ENCODE measurements at places on chromosomes 13 and 19. TPM values are rescaled to one million over a fixed set of nuclear protein-coding genes. Genes with fewer than 3 reads are reported as not detected.

The UNC13A gene
- 0.64 TPM for total RNA-seq

The TMEM238 gene
- not detected for total RNA-seq

The SPRED3 gene
- total RNA-seq = 3.9 TPM

The PNMA8B gene
- 0.43 TPM for total RNA-seq

The PNMA8C gene
- total RNA-seq = under 0.01 TPM

The KIR2DL4 gene
- not detected for total RNA-seq

The CACNG7 gene
- 0.43 TPM for total RNA-seq

The CLC gene
- total RNA-seq = not detected

DNA sequence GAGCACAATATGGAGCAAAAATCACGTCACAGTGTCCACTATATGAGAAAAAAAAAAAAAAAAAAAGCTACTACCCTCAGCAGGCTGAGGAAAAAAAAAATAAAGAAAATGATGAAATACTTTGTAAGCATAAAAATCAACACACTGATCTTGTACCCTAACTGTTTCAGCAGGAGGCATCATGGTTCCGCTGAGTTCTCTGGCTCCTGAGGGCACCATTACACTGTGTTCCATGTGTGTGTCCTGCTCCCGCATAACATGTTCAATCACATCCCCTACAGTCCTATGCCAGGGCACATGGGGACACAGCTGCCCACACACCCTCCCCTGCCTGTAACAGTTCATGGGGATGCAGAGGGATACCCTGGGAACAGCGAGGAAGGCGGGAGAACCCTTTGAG is 33.5 kb downstream of the DOCK9 start:
- no peak for DNase-seq

DNA sequence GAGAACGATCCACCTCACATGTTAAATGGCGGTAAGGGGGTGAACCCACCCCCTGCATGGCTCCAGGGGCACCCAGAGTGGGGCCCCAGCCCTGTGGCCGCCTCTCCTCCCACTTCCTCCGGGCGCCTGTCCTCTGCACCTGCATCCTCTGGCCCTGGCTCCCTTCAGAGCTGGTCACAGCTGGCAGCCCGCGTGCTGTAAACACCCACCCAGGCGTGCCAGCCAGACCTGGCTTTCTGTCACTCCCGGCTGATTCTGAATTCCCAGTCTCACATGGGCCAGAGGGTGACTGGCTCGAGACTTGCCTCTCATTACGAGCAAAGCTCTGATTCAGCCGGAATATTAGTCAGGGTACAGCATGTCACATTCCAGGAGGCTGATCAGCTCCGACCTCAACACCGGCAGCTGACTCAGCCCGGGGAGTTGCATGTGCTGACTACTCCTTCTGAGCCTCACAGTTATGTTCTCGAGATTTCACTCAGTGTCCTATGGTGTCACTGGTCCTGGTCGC is 75.1 kb downstream of the GNG7 start:
- DNase-seq = peak; percentile 95

DNA sequence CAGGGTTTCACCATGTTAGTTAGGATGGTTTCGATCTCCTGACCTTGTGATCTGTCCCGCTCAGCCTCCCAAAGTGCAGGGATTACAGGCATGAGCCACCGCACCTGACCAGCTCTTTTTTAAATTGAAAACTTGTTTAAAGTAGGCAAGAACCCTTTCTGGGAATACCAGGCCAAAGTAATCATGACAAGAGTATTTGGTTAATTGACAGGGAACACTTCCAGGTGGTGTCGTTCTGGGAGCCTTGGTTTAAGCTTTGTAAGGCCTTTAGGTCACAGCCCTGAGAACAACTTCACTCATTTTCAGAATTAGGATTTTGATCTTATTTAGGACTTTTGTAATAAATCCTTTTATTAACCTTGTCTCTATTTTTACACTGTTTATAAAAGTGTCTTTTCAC is 115.2 kb downstream of the LMO7 start:
- no peak for DNase-seq

- no peak for DNase-seq
These were observed 87.3 kb downstream of the KCTD15 start for GRCh38 chr19:33883859-33884519.

GRCh38 chr19:14097532-14098151 is 7.1 kb upstream of the SAMD1 start:
- no peak for DNase-seq

GRCh38 chr13:107586216-107586615 is 629.1 kb downstream of the LIG4 start:
- peak; percentile 27 for DNase-seq

GRCh38 chr13:112145551-112146360 is 78.8 kb downstream of the SOX1 start:
- DNase-seq = no peak

GRCh38 chr13:84662491-84662890 is 780.2 kb upstream of the SLITRK1 start:
- no peak for DNase-seq

DNA sequence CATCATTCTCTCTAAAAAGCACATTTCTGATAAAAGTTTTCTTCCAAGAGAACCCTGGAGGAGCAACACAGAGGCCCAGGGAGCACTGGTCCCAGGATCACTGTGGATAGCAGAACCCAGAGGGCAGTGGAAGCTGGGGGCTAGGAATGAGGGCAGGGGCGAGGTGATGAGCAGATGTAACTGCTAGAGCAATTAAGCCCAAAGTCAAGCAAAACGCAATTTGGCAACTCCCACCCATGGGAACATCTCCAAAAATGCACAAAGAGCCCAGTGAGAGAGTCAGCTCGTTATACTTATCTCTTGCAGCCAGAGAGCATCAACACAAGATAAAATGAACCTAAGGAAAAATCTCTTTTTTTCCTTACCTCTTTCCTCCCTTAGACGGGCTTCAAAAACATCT is 284.2 kb downstream of the TBC1D4 start:
- DNase-seq = no peak

DNA sequence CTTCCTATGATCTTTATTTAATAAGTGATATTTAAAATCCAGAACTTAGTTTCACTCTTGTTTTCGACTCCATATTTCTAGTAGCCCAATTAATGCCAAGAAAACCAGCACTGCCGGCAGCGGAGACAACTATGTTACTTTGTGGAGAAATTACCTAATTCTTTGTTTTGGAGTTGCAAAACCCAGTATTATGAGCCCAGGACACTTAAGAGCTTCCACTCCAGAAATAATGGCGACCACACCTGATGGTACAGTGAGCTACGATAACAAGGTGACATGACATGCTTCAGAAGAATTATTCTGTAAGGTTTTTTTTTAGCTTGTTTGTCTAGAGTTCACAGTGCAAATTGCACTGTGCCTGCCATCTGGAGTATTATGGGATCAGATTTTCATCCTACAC is 136.4 kb downstream of the ZAR1L start:
- no peak for DNase-seq

- DNase-seq = no peak
These were observed 11.0 kb upstream of the ZNF823 start for GRCh38 chr19:11749751-11750150.

- DNase-seq = no peak
These were observed 35.3 kb upstream of the SACS start for GRCh38 chr13:23468811-23469210.

GRCh38 chr13:24292481-24292880 is 16.9 kb upstream of the C1QTNF9 start:
- no peak for DNase-seq

DNA sequence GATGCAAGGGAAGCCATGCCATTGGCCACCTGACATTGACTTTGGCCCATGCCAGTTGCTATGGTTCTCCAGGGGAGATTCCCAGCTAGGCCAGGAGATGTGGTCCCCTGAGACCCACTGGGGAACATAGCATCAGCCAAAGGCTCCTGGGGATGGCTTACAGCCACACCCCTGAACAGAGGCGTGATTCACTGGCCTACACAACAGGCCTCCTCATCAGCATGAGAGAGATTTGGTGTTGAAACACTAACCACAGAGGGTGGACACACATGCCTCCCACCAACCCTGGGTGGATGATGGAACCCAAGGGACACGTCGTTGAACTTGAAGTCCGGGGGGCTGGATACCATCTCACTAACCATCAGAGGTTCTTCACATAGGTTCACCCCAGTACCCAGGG is 14.4 kb downstream of the IQCN start:
- no peak for DNase-seq

DNA sequence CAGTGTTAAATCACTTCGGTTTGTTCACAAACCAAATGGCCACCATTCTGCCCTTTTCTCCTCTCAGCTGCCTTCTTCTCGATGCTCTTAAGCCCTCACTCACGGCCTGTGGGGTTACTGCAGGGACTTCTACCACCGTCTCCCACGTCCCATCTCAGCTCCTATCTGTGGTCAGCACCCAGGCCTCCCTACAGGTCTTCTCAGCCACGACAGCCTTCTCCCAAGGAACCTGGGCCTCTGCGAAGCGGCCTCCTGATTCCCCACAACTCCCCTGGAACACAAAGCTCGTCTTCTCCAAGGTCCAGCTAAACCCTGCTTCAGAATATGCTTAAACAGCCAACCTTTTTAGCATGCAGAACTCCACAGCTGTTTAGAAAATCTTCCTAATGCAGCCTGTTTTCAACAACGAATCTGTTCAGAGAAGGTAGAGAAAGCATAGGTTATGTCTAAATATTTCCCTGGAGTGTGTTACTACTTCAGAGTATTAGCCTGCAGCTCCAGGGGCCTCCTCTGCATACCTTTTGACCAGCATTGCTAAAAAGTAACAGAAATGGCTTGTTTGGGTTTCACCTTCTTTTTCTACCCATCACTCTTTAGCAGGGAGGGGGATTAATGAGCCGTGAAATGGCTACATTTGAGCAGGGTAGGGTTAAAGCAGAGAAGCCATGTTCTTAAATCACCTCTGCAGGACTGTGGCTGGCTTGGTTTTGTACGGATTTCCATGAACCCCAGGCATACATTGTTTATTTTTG is 104.0 kb downstream of the COL4A2 start:
- no peak for DNase-seq

GRCh38 chr19:50557009-50557613 is 11.1 kb downstream of the LRRC4B start:
- no peak for DNase-seq

GRCh38 chr19:20325151-20325550 is 158.1 kb downstream of the ZNF486 start:
- no peak for DNase-seq

GRCh38 chr13:38417727-38418126 is 68.1 kb downstream of the UFM1 start:
- DNase-seq = peak; percentile 34

DNA sequence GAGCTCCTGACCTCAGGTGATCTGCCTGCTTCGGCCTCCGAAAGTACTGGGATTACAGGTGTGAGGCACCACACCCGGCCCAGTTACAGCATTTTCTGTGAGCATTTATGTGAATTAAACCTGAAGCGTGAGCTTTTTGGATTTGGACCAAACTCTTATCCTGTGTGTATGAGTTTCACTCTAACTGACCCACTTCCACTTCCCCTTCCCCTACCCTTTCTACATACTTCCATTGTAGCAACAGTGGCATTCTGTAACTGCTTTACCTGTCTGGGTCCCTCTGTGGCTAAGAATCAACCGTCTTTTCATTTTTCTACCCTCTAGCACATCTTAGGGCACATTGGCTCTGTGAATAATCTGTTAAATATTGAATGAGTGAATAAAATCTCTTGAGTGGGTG is 16.2 kb downstream of the FRY start:
- DNase-seq = no peak

DNA sequence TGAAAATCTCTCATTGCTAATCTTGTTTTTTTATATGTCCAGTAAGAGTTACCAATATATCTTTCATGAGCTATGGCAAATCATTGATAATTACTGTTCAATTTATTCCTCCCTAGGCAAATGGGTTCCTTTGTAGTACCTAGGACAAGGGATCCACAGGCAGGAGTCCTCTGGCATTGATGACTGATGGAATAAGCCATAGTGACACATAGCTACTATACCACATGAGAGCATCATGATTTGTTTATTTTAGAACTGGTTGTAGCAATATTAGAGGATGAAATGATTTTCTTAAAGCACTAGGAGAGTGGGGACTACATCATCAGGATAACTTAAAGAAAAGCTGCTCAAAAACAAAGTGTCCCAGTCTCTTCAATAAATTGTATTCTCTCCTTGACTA is 21.7 kb upstream of the MAB21L1 start:
- DNase-seq = no peak

DNA sequence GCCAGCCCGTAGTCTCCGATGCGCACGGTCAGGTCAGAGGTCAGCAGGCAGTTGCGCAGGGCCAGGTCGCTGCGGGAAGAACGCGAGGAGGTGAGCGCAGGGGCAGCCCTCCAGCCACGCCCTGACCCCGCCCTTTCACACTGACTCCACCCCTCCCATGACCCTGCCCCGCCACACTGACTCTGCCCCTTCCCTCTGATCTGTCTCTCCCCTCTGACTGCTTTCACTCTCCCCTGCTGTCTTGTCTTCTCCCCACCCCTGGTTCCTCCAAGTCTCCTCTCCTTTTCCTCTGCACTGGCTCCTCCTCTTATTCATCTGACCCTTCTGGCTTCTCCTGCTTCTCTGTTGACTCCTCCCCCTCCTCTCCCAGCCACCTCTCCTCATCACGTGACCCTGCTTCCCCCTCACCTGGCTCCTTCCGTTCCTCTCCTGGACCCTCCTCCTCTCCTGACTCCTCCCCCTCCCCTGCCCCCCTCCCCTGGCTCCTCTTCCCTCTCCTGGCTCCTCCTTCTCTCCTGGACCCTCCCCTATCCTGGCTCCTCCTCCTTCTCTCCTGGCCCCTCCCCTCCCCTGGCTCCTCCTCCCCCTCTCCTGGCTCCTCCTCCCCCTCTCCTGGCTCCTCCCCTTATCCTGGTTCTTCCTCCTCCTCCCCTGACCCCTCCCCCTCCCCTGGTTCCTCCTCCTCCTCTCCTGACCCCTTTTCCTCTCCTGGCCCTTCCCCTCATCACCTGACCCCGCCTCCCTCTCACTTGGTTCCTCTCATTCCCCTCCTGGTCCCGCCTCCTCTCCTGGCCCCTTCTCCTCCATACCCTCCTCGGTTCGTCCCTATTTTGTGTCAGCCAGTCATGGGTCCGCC is 9.9 kb downstream of the LMTK3 start:
- peak; percentile 34 for DNase-seq

DNA sequence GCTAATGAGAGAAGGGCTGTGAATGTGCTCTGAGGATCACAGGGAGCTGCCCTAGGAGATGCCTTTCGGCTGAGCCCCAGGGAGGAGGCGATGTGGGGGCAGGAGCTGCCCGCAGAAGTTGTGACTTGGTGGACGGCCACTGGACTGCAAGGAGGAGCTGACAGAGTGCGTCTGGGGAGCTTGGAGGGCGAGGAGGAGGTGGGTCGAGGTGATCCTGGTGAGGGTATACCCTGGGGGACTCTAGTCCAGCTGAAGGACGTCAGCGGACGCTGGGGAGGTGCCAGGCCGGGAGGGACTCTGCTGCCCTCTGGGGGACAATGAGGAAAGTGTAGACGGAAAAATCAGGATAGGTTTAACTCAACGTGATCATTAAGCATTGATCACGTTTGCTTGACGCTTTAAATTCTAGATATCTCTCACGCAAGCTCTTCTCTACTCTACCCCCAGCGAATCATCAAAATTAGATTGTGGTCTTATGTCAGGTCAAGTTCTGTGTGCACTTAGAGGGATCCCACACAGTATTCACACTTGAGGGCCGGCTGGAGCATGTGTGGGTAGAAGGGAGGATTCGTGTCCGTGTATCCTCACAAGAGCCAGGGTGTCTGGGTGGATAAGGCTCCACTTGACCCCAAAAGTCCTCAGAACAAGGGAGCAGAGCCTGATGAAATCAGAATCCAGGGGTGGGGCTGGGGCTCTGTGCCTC is 3.3 kb upstream of the CEACAM7 start:
- no peak for DNase-seq

GRCh38 chr13:45196622-45197021 is 4.2 kb downstream of the KCTD4 start:
- peak; percentile 30 for DNase-seq

GRCh38 chr13:106466691-106467426 is 68.6 kb downstream of the EFNB2 start:
- no peak for DNase-seq
